ENCODE measurements at places on chromosomes 7 and 10.

GRCh38 chr10:86962981-86963310 is 4.5 kb downstream of the SNCG start:
- no peak for DNase-seq

- no peak for DNase-seq
Measured at GRCh38 chr7:131970602-131971001, 414.2 kb upstream of the PODXL start.

DNA sequence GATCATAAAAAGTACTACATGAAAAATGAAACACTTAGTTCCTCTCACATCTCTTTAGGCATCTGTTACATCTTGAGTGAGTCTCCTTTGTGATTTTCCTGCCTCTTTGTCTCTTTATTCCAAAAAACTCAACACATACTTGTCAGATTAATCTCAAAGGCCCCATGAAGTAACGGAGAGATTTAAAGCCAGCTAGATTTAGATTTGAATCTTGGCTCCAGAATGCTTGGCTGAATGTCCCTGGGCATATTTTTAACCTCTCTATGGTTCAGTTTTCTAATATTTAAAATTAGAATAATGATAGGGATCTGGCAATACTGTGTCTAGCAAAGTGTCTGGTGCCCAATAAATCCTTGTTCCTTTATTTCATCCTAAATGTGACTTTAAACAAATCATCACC is 140.0 kb downstream of the DGKB start:
- DNase-seq, result no peak

GRCh38 chr10:95391581-95392216 is 100.9 kb upstream of the PDLIM1 start:
- peak; percentile 85 for DNase-seq

GRCh38 chr10:101478956-101479355 is 109.1 kb downstream of the POLL start:
- no peak for DNase-seq

DNA sequence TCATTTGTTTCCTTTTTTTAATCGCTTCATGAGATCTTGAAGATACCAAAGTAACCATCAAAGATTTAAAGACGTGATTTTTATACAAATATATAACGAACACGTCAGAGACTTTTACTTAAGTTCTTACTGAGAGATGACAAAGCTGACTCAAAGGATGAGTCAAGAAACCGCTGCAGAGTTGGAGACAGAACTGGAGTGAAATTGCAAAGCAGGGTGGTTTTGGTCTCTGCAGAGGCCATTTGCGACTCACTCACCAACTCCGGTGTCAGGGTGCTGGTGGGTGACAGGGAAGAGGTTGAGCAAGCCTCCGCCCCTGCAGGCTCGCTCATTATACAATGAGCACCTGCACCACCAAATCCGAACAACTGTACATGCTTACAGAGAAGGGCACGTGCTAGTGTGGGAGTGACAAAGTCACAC is 75.2 kb downstream of the DNAJB6 start:
- DNase-seq, result no peak

DNA sequence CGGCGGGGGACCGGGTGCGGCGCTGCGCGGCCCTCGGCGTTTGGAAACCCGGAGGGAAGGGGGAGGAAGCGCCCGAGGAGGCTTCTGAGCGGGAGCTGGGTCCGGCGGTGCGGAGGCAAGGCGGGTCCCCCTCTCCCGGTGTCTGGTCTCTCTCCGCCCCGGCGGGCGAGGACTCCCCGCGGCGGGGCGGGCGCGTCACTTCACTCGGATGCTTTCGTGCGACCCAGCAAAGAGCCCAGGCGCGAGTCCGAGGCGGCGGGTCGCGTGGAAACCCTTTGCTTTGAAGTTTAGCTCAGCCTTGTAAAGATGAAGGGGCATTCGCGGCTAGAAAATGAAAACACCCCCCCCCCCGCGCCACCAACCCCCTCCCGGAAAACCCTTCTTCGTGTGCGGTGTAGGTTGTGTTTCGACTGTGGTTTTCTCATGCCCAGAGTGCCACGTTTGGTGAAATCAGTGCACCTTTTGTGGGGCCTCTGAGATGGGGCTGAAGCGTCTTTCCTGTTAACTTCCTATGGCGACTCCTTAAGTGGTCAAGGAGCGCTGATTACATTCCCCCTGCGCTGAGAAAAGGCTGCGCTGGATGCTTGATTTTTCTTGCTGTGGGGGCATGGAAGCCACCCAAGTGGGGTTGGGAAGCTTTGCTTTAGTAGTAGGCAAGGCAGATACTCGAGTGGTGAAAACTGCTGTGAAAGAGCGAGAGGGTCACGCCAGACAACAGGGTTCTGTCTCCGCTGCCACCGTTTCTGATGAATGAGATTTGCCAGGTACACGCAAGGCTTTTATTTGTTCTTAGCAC is 876 bp downstream of the GNAI1 start:
- DNase-seq, result peak; percentile 50

- DNase-seq, result no peak
Measured at GRCh38 chr7:11703829-11704228, 128.2 kb downstream of the THSD7A start.

- no peak for DNase-seq
Measured at GRCh38 chr10:79023240-79024162, 45.3 kb upstream of the ZMIZ1 start.

DNA sequence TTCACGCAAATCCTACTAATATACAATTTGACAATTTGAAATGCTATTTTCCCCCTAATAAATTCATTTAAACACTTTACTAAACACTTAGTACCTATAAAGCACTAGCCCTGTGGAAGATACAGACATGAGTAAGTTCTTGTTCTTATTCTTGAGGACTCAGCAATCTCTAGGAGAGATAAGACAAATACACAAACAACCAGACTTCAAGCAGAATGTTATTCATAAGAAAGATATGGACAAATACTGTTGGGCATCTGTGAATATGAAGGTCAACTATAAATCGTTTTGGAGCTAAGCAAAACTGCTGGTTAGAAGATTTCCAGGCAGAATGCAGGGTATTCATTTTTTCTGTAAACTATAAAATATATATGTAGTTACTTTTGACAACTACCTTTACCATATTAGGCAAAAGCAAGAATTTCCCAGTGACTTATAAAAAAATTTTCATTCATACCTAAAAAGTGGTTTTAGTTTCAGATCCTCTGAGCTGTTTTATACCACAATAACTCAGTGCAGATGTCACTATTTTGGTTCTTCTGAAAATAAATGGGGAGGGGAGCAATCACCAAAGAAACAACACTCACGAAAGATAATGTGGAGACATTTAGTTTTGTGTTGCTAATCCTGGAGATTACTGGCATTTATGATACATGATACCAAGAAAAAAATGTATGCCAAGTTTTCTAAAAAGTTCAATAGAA is 3.8 kb downstream of the VPS41 start:
- DNase-seq, result no peak

DNA sequence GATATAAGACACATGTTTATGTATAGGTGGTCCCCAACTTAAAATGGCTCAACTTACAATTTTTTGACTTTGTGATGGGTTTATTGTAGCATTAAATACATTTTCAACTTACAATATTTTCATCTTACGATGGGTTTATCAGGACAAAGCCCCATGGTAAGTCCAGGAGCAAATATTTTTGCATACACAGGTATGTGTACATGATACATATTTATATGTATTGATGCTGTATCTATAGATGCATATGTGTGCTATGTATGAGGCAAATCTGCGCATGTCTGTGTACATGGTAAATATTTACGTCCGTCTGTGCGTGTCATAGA is 664 bp upstream of the UBE3C start:
- DNase-seq, result no peak

DNA sequence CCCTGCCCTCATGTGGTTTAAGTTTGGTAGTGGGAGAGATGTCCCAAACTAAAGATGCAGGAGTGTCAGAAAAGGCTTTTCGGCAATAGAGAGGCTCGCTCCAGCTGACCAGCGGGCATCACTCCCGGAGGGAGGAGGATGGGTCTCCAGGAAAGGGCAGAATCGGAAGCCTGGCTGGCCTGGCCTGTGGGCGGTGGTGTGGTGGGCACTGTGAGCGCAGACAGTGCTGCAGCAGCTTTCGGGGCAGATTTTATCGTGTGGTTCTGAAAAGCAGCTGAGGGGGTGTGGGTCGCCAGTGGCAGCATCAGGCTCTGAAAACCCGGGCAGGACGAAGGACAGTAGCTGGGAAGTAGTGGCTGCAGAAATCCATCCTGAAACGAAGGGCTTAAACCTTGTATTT is 12.8 kb downstream of the BNIP3 start:
- DNase-seq, result no peak

DNA sequence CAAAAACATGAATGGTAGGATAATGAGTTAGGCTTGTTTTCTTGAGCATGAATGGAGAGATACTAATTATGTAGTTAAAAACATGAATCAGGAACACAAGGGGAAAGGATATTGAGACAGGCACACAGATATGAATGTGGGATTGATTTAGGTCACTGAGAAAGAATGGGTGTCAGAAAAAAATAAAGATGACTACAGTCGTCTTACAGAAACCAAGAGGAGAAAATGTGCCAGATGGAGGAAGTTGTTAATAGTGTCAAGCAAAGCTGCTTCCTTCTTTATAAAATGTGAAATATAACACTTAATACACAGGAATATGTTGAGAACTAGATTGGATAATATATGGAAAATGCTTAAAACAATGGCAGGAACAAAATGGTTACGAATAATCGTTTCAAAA is 173.3 kb upstream of the BET1 start:
- DNase-seq, result no peak

GRCh38 chr10:24446739-24447138 is 237.8 kb downstream of the KIAA1217 start:
- no peak for DNase-seq

- DNase-seq, result no peak
Measured at GRCh38 chr10:123888751-123889150, 2.9 kb downstream of the CPXM2 start.

DNA sequence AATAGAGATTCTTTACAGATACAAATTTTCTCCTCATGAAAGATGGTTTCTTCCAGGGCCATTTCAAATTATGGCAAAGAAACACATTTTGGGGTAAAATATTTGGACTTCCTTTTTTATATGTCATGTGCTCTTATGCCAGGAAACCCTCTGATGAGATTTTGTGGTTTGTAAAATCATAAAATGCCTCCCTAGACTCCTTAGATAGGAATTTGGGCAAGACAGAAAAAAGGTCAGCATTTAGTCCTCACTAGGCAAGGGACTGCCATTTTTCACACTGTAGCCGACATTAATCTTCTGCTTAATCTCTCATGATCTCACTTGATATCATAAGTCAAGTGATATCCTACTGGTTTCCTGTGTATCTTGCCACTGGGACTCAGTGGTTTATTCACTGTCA is 286.4 kb downstream of the ARHGAP12 start:
- no peak for DNase-seq
